D721Med (cell line): ENCODE measurements at places on chromosomes 4 and X.

DNA sequence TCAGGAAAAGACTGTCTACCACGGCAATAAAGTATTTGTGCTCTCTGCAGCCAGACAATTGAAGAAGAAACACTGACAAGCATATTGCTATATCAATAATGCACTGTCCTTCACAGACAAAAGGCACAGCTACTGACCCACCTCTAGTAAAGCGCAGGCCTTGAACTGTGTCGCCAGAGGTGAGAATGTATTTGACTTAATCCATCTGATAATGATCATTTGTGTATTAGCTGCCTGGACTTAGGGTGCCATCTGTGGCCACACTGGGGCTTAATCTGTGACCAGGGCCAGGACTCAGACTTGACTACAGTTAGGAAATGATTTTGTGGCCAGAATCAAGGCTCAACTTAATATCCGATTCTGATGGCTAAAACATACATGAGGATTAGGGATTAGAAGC is 260.4 kb downstream of the SMARCA1 start:
- no peak for DNase-seq

- no peak for DNase-seq
These were observed 866 bp upstream of the UVSSA start for GRCh38 chr4:1345903-1346780.

DNA sequence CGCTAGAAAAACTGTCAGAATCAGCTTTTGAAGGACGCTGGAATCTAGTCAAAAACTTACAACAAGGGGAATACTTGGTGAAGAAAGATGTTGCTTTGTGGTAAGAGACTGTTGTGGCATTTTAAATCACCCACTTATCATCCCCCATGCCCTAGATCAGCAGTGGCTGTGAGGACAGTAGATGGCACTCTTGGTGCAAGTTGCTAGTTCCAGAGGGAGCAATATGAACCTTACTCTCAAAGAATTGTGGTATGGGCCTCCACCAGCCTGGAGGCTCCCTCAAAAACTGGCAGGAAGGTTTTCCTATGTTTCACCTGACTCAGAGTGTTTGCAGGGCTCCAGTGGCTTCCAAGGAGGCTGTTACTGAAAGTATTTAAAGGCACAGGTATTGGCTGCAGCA is 37.7 kb upstream of the SLC16A2 start:
- DNase-seq = no peak

- no peak for DNase-seq
These were observed 876 bp downstream of the HPRT1 start for GRCh38 chrX:134460862-134461220.

- no peak for DNase-seq
These were observed 78.1 kb upstream of the PAGE3 start for GRCh38 chrX:55342533-55343501.

DNA sequence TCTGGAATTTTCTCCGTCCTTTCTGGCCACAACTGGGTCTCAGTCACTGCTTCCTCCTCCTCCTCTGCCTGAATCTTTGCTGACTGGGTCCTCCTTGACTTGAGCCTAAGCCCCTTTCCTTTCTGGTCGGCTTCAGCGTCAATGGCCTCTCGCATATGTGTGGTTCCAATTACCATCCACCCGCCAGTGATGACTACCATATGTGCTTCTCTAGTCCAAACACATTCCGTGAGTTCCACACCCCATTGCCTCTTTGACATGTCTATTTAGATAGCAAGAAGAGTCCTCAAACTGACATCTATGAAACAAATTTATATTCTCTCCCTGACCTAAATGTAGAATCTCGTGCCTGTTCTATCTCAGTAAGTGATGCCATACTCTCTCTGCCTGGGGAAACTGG is 19.8 kb downstream of the MXRA5 start:
- DNase-seq = no peak

GRCh38 chrX:49276671-49277534 is 7.3 kb downstream of the PPP1R3F start:
- DNase-seq = no peak

GRCh38 chr4:19776929-19777328 is 474.8 kb upstream of the SLIT2 start:
- no peak for DNase-seq

- no peak for DNase-seq
These were observed 537.2 kb downstream of the STIM2 start for GRCh38 chr4:27397886-27398285.

DNA sequence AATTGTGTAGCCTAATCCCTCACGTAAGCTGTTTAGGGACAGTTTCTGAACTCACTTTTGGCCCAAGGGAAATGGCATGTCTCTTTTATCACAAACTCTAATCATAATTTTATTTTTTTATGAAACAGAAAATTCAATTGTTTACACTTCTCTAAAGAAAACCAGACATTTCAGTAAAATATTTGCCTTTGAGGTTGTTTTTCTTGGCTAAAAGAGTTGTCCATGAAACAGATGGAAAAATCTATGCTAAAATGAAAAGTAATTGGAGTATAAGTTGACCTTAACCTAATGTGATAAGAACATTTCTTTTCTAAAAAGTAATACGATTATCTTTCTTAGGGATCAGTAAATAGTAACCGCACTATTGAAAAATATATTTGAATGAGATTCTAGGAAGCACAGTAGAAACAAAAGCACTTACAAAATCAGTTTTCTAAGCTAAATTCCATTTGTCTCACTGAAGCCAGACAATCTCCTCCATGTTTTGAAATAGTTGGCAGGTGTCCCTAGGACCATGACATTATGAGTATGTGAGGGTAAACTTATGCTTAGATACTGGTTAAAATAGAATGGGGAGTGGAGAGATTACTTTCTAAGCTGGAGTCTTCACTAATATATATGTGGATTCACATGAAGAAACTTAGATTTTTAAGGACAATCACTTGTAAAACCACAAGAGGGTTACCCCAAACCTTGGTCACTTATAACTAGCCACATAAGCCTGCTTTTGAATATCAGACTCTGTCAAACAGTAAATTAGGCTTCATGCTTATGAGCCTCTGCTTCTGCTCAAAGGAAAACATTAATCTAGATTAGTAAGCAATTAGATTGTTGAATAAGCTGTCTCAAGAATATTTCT is 20.1 kb upstream of the TET2 start:
- no peak for DNase-seq

DNA sequence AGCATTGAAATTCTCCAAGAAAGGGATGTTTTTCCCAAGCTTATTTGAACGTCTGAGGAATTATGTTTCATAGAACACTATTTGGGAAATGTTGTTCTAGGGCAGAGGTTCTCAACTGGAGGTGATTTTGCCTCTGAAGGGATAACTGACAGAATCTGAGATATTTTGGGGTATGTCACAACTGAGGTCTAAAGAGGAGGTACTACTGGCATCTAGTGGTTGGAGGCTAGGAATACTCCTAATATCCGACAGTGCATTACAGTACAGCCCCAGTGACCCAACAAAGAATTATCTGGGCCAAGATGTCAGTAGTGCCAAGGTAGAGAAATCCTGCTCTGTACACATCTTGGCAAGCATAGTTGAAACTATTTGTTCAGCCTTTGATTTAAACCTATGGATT is 6.4 kb downstream of the HSPA4L start:
- no peak for DNase-seq
